Aorta (tissue), 5 donors: ENCODE measurements at places on chromosomes 2 and 18. TPM values are rescaled to one million over a fixed set of nuclear protein-coding genes. Genes with fewer than 3 reads are reported as not detected.

CROCC2 gene
- total RNA-seq = 0.45 TPM

DNA sequence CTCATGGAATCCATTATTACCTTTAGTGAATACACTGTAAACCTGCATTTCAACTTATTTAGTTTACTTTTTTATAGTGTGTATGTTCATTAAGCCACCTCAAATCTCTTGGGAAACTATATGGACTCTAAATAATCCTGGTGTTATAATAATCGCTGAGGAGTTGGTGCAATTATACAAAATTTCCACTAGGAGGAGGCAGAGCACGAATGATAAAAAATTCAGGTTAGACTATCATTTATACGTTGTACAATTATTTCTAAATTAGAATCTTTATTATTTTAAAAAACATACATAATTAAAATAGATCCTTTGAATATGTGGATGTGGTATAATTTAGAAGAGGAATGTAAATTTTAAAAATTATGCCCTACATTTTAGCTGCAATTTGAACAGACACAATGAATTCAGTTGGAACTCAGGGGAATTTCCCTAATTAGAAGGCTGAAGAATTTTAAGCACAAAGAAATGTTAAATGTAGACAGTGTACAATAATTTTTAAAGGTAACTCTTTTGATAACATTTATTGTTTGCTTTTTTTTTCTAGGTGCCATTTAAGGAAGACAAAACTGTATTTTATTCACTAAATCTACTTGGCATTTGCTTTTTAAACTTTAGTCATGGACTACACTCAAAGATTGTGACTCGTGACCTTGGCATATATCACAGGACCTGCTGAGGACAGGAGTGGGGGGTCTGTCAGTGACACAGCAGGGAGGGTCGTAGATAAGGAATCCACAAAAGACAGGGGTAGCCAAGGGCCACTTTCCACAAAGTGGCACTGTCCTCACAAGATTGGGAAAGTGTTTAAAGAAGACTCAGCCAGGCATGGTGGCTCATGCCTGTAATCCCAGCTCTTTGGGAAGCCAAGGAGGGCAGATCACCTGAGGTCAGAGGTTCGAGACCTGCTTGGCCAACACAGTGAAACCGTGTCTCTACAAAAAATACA is 45.5 kb downstream of the RAB12 start:
- no peak for DNase-seq

DNA sequence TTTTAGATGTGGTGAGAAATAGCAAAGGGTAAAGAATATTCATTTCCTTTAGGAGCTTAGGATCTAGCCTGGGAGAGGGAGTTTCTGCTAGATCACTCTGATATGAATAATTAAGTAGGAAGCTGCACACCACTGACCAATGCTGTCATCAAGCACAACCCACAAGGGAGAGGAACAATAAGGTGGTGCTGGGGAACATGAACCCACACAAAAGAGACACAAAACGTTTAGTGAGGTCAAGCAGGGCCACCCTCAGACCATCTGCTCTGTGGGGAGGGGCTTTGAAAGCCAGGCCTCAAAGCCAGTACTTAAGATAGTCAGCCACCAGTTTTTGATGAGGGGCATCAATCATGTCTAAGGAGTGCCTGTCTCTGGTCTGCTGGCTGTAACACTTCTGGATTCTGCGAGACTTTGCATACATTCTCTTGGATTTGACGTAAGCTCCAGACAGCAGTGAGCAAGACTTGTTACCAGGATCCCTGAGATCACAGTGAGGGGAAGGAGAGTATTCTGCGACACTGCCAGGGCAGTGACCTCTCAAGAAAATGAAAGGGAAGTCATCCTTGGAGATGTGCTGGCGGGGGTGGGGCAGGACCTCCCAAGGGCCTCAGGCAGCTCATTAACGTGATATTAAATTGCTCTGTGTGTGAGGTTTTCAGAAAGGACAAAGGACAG is 127.0 kb downstream of the CCBE1 start:
- no peak for DNase-seq

GRCh38 chr2:223644136-223644535 is 42.0 kb upstream of the SCG2 start:
- DNase-seq = no peak

DNA sequence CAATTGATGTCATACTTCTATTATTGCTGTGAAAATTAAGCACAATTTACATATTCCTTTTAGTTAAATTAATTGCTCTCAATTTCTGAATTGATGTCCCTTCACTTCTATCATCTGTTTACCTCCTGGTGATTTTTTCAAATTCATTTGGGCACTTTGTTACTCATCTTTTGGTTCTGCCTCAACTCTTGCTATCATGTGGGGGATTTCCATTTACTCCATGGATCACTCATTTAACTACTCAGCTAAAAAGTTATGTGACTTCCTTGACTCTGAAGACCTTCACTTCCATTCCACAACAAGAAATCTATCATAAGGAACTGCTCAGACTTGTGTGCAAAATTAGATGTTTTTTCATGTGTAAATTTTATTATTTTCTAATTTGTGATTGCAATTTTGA is 126.2 kb downstream of the EHBP1 start:
- no peak for DNase-seq

SNRNP27 gene
- 45.1 TPM for total RNA-seq
